ENCODE measurements at places on chromosomes 1 and 21.

DNA sequence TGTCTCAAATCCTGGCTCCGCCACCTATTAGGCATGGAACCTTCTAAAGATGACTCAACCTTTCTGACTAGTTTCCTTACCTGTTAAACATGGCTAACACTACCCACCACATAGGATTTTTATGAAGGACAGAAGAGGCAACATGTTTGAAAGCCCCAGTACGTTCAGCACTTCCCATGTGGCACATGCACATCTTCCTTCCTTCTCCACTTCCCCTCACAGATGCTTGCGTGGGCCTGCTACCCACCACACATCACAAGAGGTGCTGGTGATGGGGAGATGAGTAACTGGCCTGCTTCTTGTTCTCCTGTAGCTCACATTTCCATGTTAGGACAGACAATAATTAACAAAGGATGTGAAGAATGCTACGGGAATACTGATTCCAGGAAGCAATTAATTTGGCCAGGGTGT lies 7.1 kb downstream of the ZBTB21 start:
- no peak for DNase-seq

- DNase-seq, result no peak
Measured at GRCh38 chr1:117795190-117795589, 134.2 kb downstream of the GDAP2 start.

DNA sequence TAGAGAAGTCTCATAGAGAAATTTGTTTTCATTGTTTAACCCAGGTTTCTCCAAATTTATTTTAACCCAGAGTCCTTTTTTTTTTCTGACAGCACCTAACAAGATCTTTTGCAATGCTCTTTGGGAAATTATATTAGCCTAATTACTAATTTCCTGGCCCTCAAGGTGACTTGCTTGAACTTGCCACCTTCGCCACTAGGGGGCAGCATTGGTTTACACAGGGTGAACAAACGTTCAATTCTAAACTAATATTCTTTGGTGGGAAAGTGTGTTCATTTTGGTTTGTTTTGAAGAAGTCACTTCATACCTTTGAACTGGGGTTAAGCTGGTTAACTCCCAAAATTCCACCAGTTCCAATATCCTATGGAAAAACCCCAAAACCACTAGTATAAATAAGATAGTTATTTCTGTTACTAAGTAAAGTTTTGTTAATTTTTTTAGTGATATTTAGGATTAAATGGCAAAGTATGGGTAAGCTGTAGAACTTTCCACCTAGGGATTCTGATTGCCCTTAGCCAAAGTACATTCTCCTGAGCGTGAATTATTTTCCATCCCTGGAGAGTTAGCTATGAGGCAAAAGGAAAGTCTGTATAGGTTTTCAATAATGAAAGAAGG lies 13.0 kb downstream of the CCDC190 start:
- DNase-seq, result peak; percentile 65

- DNase-seq, result no peak
Measured at GRCh38 chr21:42319376-42319775, 4.2 kb upstream of the TFF3 start.

DNA sequence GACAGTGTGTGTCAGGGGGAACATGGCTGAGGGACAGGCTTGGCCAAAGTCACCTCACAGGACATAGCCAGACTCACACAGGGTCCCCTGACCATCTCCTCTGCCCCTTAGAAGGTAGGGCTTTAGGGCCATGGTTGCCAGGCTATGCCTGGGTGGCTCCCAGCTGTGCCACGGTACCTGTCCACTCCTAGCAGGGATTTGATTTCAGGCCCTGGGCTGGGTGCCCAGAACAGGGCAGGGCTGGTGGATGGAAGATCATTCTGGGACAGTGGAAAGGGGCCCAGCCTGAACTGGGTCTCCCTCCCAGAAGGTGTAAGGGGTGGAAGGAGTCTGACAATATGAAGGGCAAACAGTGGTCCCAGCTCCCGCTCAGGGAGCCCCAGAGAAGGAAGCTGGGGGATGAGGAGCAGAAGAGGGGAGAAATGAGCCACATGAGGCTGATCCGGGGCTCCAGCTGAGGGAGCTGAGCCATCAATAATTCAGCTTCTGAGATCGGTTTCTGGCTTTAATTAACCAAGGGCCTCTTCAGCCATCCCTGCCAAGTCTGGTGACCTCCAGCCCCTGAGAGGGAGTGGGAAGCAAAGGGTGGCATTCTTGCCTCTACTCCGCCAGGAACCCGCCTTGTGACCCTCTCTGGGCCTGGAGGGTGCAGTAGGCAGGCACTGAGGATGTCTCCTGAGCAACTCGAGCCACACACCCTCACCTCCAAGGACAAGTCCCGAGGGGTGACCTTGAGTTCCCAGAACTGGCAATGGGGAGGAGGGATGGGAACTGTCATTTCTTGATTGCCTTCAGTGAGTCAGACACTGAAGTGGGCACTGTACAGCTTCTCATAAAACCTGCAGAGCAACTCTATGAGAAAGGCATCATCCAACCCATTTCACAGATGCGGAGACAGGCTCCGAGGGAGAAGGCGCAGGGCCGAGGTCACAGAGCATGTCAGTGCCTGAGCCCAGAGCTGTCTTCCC lies 2.1 kb downstream of the CD164L2 start:
- no peak for DNase-seq

DNA sequence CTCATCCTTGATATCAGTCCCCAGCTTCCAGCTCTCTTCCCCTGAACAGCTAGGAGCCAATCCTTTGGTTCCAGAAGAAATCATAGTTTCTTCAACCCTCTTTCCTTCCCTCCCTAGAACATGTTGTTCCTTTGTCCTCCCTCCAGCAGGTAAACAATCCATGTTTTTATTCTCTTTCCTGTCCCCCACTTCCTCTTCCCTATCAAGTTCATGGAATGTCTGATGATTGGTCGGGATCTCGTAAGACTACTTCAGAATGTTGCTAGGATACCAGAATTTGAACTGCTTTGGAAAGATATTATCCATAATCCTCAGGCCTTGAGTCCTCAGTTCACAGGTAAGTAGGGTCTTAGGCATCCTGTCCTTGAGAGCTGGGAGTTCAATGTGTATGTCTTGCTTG lies 23.1 kb upstream of the SLC27A3 start:
- DNase-seq, result no peak

DNA sequence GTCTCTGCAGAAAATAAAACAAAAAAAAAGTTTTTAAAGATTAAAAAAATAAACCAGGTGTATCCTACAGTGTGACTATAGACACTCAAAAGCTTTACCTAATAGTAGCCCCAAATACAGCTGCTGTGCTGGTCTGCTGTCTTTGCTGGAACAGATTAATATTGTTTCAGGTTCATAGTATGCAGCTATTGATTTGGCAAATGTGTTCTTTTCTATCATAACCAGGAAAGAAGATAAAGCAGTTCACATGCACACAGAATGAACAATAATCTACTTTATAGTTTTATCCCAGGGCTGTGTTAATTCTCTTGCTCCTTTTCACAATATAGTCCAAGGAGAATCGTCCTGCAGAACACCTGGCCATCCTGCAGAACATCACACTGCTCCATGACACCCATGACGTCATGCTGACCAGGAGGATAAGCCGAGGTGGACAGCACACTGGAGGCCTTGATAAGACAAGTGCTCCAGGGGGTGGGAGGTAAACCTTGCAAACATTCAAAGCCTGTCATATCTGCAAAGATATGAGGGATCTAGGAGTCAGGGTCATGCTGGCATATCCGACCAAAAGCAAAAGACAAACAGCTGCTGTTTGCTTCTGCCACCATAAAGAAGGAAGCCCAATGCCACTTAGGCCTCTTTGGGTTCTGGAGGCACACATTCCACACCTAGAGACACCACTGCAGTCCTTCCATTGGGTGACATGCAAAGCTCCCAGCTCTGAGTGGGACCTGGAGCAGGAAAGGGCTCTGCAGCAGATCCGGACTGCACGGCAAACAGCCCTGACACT lies 86.1 kb upstream of the SLC2A1 start:
- no peak for DNase-seq

DNA sequence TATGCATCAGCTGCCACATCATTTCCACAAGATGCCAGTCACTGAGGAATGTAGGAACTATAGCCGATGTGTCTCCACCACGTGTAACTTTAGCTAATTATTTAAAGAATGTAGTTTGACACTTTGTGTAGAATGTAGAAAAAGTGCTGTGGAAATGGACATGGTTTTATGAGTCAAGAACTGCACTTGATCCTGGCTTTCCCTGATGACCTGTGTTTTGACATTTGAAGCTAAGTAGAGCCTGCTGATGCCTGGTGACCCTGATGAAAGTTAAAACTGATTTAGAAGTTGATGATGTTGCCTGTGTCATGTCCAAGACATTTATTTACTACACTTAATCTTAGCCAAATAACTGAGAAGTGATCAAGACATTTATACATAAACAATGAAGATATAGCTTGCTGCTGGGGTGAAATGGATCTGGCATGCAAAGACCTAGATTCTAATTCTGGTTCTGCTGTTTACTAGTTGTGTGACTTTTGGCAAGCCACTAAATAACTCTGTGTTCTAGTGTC lies 4.4 kb upstream of the OSBPL9 start:
- DNase-seq, result no peak

DNA sequence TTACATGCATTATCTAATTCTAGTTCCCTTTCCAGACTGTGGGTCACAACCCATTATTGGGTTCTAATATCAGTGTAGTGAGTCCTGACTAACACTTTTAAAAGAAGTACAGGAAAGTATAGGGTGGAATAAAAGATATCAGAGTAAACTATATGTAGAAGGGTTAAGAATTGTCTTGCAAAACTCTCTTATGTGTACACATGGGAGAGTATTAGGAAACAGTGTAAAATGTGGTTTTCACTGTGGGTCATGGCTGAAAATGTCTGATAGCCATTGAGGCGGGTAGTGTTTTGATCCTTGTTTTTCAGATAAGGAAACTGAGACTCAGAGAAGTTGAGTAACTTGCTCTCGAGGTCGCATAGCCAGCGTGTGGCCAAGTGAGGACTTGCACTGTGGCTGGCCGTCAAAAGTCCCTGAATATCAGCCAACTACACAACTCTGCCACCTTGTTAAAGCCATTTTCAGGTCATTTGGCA lies 18.5 kb upstream of the MTARC1 start:
- DNase-seq, result no peak

GRCh38 chr1:43438953-43439581 lies 14.7 kb downstream of the HYI start:
- no peak for DNase-seq

DNA sequence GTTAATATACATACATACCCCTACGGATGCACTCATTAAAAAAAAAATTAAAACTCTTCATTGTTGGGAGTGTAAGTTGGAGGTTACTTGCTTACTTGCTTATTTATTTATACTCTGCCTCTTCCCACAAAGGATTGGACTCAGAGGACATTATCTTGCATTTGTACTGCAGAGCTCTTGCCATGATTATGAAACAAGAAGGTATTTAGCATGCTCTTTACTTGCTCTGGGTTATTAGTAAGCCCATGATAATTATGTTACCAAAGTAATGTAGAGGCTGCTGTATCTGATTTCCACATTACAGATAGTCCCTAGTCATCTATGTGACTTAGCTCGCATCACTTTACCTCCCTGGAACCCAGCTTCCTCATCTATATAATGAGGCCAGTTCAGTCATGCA lies 355.1 kb upstream of the PTBP2 start:
- DNase-seq, result no peak

DNA sequence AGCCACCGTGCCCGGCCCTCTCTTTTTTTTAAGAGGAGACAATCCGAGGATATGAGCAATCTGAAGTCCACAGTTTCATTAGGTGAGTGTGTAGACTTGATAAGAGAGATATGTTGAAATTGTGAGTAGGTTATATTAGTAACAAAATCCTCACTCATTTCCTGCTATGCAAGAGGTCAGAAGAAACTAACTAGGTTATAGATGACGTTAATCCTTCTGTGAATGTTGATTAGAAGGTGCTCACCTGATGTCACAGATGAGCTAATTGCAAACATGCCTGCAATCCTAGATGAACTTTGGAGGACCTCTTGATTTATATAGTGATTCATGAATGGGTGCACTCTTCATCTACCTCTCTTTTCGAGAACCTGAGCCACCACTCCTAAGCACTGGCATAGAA lies 29.3 kb downstream of the NTMT2 start:
- no peak for DNase-seq

GRCh38 chr1:30250338-30250983 lies 472.9 kb downstream of the MATN1 start:
- no peak for DNase-seq

DNA sequence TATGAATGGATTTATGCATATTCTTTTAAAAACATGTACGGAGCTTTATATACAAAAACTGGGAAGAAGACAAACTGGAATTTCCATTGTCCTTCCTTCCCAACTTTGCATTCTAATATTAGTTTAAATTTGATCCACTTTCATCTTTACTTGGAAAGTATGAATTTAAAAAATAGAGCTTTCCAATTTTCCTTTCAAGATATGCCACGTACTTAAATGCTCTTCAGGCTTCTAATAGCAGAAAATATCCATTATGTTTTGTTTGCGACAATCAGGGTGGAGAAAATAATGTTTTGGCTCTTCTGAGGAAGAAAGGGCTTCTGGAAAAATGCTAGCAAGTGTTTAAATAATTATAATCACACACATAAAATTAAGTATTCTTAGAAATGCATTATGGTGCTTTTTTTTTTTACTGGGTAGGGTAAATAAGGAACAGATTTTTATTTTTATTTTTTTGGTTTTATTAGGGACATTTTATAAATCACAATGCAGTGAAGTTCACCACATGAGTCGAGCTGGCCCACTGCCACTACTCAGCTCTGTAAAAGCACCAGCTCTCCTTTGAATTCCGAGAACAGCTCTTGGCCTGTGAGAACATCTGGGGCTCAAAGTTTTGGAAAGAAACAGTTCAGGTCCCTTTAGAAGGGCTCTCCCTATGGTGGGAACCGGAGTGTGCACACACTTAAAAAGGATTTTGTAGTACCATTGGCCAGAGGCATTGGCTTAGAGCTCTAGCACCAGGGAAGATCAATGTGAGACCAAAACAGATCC lies 287.4 kb upstream of the LYPLAL1 start:
- no peak for DNase-seq

GRCh38 chr1:29501227-29501976 lies 265.1 kb downstream of the PTPRU start:
- DNase-seq, result no peak

DNA sequence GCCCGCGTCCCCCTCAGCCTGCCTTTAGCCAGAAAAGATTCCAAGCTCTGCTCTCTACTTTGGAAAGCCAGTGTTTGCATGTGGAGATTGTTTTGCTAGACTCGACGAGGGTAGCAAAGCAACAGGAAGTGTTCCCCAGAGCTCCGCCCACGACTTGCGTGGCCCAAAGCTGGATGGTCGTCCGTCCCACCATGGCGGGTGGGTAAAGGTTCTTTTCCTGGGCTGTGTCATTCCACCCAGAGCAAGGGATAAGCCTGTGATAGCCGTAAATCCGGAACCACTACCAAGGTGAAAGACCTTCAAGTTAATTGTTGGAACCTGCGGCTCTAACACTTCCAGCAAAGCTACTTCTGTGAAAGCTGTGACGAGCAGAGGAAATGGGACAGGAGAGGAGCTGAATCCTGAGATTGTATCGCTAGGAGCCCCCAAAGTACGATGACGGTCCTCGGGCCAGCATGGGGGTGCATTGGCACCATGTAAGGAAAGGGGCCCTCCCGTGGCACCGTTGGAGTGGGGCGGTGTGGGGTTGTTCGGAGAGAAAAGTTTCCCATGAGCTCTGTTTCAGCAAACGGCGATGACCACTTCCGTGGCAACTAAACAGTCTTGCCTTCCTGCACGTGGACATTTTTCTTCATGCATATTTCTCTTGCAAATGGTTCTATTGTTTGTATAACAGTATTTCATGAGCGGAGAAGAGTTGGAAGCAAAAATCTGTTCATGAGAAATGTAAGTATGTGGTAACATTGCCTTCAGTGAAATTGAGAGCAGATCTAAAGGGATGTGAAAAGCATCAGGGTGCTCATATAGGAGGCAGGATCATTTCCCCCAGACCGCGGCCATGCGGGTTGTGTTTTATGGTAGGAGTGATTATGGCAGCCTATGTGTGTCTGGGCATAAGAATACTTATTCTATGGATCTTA lies 8.4 kb downstream of the MX2 start:
- peak; percentile 20 for DNase-seq
